Activated naive CD8-positive, alpha-beta T cell treated with anti-CD3 and anti-CD28 coated beads, Interleukin-2, amount 50 U/mL, for 24 hours (primary cell): ENCODE measurements at places on chromosomes 11 and 22.

- DNase-seq, result no peak
Measured at GRCh38 chr22:31086703-31087330, 5.7 kb downstream of the SMTN start.

- DNase-seq, result no peak
Measured at GRCh38 chr22:45124176-45124847, 39.4 kb upstream of the NUP50 start.

- no peak for DNase-seq
Measured at GRCh38 chr11:114058026-114058706, 1.3 kb upstream of the ZBTB16 start.

GRCh38 chr11:121291896-121292494 is 576 bp upstream of the SC5D start:
- no peak for DNase-seq

- no peak for DNase-seq
Measured at GRCh38 chr11:120869097-120869496, 154.8 kb upstream of the TBCEL start.

DNA sequence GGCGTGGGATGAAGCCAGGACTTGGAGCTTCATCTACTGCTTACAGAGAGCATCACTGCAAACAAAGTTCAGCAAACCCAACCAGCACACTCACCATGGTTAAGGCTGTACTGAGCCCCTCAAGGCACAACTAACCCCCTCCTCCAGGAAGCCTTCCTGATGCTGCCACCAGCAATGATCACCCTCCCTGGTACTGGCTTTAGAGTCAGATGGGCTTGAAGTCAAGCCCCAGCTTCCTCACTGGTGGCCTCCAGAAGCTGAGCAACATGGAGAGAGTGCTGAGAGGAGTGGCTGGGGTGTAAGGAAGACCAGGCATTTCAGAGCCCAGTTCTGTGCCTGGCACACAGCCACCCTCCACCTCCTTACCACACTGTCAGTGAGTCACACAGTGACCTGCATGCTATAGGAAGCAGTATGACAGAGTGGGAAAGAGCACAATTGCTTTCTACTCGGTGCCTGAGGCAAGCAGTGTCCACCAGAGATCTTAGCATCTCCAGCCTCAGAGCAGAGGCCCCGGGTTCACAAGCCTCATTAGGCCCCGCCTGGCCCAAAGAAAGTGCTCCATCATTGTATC is 24.7 kb upstream of the BAIAP2L2 start:
- DNase-seq, result no peak

- no peak for DNase-seq
Measured at GRCh38 chr11:55811067-55811466, at the start of gene OR5L1. OR5L1 (plus strand) TSS chr11:55811367; CDS start chr11:55811467, 100 bp downstream.

- DNase-seq, result peak; percentile 12
Measured at GRCh38 chr11:11810764-11811726, 30.7 kb upstream of the USP47 start.

DNA sequence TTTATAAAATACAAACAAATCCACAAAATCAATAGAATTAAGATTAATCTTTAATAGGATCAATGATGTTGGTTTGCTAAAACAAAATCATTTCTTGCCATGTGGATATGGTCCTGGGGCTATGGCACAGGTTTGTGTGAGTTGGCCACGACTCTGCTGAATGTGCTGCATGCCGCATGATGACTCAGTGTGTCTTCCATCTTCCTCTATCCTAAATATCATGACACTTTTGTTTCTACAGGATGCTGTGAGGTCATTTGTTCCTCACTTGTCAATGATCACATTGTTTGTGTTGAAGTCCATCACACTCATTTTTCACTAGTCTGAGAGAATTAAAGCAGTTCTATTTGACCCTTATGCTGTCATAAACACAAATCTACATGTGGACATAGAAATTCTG is 167.2 kb upstream of the ZBED5 start:
- DNase-seq, result no peak

GRCh38 chr22:41902932-41903421 is 11.9 kb downstream of the SHISA8 start:
- DNase-seq, result no peak

GRCh38 chr11:12599408-12600143 is 74.6 kb upstream of the TEAD1 start:
- peak; percentile 55 for DNase-seq

DNA sequence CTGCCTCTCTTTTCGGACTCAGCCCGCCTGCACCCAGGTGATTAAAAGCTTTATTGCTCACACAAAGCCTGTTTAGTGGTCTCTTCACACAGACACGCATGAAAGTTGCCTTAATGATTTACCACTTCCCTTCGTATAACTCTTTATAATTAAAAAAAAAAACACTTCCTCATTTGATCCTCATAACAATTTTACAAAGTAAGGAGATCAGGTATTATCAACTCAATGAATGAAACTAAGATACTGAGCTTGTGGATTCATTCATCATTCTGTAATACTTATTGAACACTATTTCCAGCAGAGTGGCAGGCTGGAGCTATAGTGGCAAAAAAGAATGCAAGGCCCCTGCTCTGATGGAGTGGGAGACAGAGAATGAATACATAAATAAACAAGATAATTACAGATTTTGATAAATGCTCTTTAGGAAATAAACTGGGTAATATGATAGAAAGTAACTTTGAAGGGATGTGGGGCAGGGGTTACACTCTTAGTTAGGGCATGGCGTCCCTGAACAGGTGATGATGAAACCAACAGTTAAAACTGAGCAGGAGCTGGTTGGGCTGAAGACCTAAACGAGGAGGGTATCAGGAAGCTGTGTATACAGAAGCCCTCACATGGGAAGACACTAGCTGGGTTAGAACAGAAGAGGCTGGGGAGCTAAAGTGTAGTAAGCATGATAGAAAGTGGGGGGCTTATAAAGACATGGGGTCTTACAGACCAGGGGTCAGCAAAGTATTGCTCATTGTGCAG is 5.4 kb upstream of the CRTAM start:
- DNase-seq, result no peak

DNA sequence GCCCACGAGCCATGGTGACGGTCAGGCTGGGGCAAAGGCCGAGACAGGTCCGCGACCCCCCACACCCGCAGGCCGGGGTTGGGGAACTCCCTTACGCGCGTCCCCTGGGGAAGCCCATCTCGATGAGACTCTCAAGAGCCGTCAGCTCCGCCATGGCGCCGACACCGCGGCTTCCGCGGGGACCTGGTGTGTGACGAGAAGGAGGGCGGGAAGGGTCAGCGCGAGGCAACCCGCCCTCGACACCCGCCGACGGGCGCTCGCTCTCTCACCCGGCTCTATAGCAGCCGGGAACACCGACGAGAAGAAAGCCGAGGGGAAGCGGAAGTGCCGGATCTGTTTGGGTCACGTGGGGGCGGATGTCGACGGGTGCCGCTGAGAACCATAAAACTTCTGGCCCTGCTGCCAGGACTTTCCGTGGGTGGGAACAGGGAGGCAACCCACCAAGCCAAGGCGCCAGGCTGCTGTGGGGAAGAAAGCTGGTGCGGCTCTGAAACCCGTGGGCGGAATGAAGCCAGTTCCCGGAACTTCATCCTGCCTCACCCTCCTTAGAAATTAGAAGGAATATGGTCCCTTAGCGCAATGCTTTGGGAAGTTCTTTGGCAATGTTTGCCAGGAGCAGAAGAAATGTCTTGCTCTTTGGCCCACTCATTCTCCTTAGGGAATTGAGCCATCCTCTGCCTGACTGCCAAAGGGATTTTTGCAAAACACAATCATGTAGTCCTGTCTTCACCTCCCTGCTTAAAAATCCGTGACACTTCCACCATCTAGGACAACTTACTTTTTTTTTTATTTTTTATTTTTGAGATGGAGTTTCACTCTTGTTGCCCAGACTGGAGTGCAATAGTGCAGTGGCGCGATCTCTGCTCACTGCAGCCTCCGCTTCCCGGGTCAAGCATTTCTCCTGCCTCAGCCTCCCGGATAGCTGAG is at the start of gene UBXN1:
TSS of gene UBXN1 (minus strand) at position 304 of the 927 bp plus-strand sequence. CDS start at position 154, 150 bp downstream.
- peak; percentile 89 for DNase-seq
